ENCODE measurements at places on chromosomes 11 and 22. TPM values are rescaled to one million over a fixed set of nuclear protein-coding genes. Genes with fewer than 3 reads are reported as not detected.

Gene RFPL2
- not detected for total RNA-seq

Gene TRMT2A
- total RNA-seq, result 41.6 TPM

Gene C11orf87
- total RNA-seq, result under 0.01 TPM

Gene MRGPRX3
- total RNA-seq, result under 0.01 TPM

Gene NXPE4
- not detected for total RNA-seq

Gene CHST1
- total RNA-seq, result 1.7 TPM

Gene GRM5
- under 0.01 TPM for total RNA-seq

Gene GPR83
- 0.07 TPM for total RNA-seq

Gene RBM7
- total RNA-seq, result 47.8 TPM

Gene DNAJB7
- not detected for total RNA-seq

Gene PHOX2A
- not detected for total RNA-seq

Gene RASD2
- total RNA-seq, result under 0.01 TPM

Gene KCNE3
- 0.43 TPM for total RNA-seq

Gene CATSPER1
- not detected for total RNA-seq

Gene CLDN25
- not detected for total RNA-seq

Gene OOSP1
- total RNA-seq, result not detected

Gene GLYATL1
- not detected for total RNA-seq

Gene AKIP1
- total RNA-seq, result 40.7 TPM

Gene ANGPTL5
- total RNA-seq, result not detected

Gene PPP2R5B
- total RNA-seq, result 16.4 TPM

Gene SLC22A6
- not detected for total RNA-seq

Gene DDIAS
- total RNA-seq, result 0.57 TPM

Gene BCO2
- total RNA-seq, result 1.6 TPM

Gene WNT11
- 0.21 TPM for total RNA-seq

Gene FZD4
- total RNA-seq, result 0.34 TPM

Gene CALCA
- total RNA-seq, result not detected

Gene MS4A4A
- not detected for total RNA-seq

Gene GAS2
- total RNA-seq, result 1.4 TPM

Gene MPZL3
- total RNA-seq, result 64.3 TPM

Gene CNTF
- 1.4 TPM for total RNA-seq

Gene SCGB1D2
- total RNA-seq, result not detected

Gene SCUBE1
- not detected for total RNA-seq

Gene OPCML
- total RNA-seq, result not detected

Gene P2RX6
- total RNA-seq, result 0.57 TPM

Measured in nasal cavity respiratory epithelium epithelial cell of viscerocranial mucosa (primary cell).